ENCODE measurements at places on chromosomes 2 and 18.

- DNase-seq: peak; percentile 71
Observed at GRCh38 chr18:58363767-58364540, 264.9 kb downstream of the ALPK2 start.

DNA sequence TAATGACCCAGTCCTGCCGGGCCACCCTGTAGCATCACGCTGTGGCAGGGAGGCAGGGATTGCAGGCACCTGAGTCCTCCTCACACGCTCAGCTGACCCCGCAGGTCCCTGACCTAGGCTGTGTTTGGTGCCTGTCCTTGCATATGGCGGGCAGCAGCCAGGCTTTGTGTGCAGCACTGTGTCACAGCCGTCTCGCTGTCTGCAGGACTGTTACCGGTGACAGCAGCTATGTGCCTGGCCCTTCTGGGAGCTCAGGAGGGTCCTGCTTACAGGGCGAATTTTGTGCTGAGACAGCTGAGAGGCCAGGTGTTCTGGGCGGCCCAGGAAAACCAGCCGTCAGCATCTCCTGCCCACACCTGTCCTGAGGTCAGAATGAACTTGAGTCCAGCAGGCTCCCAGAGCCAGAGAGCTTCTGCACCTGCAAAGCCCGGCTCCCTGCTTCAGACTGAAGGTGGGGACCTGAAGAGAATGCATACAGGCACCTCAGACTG is 10.4 kb upstream of the ARID5A start:
- DNase-seq: no peak

DNA sequence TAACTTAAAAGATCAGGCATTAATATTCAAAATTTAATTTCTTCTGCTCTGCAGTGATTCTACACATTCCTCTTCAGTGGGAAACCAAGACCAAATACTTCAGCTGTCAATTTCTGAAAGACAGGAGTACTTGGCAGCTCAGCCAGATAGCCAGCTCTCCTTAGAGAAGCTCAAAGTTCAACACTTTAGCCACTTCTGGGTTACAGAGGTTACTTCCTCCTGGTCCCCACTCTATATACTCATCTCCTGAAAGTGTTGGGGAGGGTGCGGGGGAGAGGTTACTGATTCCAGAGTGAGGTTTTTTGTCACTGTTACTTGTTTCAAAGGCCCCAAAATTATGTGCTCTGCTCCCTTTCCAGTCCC is 4.1 kb downstream of the CYTIP start:
- no peak for DNase-seq

DNA sequence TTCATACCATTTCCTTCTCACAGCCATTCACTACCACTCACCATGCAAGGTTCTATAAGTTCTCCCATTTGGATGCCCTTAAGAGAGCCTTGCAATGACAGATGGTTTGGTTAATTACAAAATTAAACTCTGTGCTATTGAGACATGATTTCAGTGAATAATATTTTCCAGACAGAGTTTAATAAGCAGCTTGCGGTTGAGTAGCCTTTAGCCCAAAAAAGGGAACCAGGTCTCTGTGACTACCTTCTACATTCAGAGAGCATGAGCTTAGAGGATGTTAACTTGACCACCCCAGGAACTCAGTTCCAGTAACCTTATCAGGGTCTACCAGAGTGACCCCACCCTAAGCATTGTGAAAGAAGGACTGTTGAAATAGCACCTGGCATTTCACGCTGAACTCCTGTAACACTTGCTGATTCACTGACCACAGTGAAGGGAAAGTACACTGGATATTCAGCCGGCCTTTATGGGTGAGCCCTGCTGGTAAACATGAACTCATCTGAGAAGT is 1173.1 kb upstream of the ZEB2 start:
- no peak for DNase-seq

DNA sequence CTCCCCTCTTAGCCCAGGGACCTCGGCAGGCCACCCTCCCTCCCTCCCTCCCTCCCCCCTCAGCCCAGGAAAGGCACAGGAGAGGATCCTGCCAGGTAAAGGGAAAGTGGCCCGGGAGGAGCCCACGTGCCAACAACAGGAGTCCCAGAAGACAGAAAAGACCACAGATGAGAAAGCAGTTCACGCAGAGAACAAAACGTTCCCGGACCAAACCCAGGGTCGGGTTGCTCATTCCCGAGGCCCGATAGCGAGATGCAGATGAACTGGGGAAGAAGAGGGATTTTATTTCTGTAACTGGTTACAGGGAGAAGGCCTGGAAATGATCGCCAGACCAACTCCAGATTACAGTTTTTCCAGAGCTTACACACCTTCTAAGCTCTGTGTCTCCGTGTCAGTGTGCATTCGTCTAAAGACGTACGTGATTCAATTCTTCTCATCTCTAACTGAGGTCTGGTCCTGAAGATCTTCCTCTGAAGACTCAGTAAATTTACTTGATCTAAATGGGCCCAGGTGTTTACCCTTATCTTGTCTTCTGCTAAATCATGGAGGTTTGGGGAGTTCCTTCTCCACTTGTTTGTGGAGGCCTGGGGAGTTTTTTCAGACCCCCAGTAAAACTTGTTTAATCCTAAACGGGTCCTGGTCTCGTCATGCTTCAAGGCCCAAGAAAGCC is 807 bp upstream of the NEU4 start:
- DNase-seq: no peak

- no peak for DNase-seq
Observed at GRCh38 chr18:23661735-23662308, 889 bp downstream of the ANKRD29 start.

DNA sequence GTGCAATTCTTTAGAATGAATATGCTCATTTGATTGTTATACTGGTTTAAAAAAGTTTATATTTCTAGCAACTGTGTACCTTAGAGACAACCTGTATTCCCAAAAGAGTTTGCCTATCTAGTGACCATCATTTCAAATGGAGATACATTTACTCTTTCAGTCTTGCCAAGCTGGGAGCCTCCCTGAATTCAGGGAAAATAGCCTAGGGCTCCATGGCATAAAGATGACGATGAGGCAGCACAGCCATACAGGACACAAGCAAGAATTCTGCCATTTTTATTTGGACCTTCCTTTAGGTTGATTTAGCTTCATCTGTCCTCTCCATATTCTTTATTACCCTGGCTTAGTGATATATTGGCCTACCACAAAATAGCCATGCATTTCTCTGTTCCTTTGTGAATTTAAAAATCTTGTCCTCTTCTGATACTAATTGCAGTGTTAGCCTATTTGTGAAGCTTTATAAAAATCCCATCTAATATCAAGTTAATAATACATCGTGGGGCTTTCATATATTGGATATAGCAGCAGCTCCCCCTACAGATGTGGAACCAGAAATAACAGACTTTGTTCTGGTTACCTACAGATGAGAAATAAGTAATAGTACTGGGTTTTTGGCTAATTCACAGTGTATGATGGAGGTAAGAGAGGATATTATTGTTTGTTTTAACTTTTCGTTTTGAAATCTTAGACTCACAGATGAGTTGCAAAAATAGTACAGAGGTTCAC is 1661.9 kb upstream of the PIK3C3 start:
- no peak for DNase-seq

DNA sequence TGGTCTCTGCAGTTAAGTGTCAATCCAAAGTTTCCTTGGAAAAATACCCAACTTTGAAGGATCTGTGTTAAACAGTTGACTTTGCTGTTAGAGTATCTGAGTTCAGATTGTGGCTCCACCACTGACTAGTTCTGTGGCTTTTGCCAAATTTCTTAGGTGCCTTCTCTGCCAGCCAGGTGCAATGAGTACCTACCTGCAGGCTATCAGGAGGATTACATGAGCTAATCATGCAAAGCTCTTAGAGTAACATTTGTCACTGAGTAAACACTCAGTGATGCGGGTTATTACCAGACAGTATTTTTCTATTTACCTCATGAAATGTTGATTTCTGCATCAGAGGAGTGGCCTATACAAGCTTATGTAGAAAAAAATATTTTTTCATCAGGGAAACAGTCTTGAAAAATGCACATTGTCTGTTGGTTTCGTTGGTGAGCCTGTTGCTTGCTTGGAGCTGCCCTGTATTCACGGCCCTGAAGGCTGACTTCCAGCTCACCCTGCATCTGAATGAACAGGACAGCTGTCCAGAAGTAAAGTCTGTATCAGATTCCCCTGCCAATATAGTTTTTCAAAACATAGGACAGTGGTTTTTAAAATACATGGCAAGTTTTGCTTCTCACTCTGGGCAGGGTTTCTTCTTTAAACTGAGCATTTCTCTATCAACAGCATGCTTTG is 235.1 kb downstream of the CDCA7 start:
- no peak for DNase-seq

DNA sequence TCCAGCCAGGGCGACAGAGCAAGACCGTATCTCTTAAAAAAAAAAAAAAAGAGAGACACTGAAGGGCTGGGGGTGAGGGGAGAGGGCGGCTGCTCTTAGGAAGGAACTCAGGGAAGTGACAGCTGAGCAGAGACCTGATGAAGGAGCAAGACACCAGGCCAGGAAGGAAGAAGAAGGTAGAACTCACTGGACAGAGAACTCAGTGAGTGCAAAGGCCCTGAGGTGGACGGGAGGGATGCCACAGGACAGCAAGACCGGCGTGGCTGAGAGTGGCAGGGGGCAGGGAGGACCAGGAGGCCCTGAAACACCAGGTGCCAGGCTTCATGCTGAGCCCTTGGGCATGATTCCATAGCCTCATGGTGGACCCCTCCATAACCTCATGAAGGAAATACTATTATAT is 18.2 kb downstream of the BIN1 start:
- DNase-seq: no peak

DNA sequence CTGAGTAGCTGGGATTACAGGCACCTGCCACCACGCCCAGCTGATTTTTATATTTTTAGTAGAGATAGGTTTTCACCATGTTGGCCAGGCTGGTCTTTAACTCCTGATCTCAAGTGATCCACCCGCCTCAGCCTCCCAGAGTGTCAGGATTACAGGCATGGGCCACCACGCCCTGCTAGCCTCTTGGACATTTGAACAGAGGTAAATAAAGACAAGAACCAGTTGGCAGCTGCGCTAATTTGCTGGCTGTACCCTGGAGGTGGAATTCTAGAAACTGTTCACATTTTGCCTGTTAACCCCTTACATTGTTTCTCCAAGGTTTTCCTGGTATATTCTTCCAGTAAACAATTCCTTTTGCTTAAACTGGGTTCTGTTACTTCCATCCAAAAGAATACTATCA is 132.9 kb downstream of the CDH2 start:
- no peak for DNase-seq

DNA sequence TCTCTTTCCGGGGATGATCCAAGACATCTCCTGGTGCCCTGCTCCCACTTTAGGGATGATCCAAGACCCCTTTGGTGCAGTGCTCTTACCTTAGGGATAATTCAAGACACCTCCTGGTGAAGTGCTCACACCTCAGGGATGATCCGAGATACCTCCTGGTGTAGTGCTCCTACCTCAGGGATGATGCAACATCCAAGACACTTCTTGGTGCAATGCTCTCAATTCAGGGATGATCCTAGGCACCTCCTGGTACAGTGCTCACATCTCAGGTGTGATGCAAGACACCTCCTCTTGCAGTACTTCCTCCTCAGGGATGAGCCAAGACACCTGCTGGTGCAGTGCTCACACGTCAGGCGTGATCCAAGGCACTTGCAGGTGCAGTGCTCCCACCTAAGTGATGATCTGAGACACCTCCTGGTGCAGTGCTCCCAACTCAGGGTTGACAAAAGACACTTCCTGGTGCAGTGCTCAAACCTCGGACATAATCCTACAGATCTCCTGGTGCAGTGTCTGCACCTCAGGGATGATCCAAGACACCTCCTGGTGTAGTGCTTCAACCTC is 122.3 kb downstream of the ASB1 start:
- no peak for DNase-seq

Measured in fibroblast of skin of back (primary cell).